ENCODE measurements at places on chromosomes 1 and 21.
A peak's percentile ranks its signal among the peaks of the same experiment; 100 is the strongest.

- no peak for DNase-seq
These were observed 33.6 kb downstream of the GNAI3 start for GRCh38 chr1:109582021-109582420.

- no peak for DNase-seq
These were observed 50.4 kb downstream of the ARHGAP29 start for GRCh38 chr1:94186946-94187345.

GRCh38 chr1:177571076-177571475, 398.8 kb downstream of the SEC16B start:
- DNase-seq, result no peak

- no peak for DNase-seq
These were observed 23.9 kb downstream of the SLC2A1 start for GRCh38 chr1:42934541-42935312.

GRCh38 chr1:21706151-21706835, 37.1 kb upstream of the RAP1GAP start:
- DNase-seq, result no peak

GRCh38 chr1:111489604-111490003, 13.8 kb downstream of the ADORA3 start:
- no peak for DNase-seq

GRCh38 chr1:225930566-225930965, 6.5 kb upstream of the PYCR2 start:
- DNase-seq, result no peak

DNA sequence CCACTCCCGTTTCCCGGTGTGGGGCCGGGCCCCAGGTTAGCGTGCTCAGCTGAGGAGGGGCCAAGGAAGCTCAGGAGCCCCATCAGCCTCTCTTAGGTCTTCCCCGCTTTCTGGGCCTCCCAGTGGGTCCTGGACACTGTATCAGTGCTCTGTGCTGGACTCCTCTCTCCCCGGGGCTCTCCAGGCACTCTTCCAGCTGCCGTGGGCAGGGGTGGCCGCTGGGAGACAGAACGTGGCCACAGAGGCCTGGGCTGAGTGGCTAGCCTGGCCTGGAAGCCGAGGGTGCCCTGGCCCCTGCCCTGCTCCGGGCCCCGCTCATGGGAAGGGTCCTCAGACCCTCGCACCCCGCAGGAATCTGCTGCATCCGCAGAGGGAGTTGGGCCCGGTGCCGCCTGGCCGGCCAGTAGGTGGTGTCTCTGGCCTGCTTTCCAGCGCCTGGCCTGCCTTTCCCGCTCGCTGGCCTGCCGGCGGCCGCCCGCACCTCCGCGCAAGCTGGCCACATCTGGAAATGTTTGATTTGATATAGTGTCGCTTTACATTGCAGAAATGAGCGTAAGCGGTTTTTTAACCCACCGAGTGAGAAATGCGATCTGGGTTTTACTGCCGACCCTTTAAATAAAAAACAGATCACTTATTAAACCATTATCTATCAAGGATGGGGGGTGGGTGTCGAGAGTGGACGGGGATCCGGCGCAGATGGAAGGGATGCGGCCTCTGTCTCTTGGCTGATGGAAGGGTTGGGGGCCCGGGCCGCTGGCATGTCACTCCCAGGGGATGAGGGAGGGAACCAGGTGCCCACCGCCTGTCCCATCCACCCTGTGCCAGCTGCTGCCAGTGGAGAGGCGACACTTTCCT, 74.4 kb upstream of the TTC34 start:
- no peak for DNase-seq

DNA sequence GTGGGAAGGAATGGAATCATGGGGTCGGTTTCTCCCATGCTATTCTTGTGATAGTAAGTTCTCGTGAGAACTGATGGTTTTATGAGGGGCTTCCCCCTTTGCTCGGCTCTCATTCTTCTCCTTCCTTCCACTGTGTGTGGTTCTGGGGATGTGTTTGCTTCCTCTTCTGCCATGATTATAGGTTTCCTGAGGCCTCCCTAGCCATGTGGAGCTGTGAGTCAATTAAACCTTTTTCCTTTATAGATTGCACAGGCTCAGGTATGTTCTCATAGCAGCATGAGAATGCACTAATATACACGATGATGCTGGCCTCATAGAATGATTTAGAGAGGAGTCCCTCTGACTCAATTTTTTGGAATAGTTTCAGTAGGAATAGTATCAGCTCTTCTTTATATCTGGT, 195.4 kb upstream of the IVNS1ABP start:
- no peak for DNase-seq

- DNase-seq, result peak; percentile 78
These were observed 476 bp downstream of the BATF3 start for GRCh38 chr1:212699104-212699624.

DNA sequence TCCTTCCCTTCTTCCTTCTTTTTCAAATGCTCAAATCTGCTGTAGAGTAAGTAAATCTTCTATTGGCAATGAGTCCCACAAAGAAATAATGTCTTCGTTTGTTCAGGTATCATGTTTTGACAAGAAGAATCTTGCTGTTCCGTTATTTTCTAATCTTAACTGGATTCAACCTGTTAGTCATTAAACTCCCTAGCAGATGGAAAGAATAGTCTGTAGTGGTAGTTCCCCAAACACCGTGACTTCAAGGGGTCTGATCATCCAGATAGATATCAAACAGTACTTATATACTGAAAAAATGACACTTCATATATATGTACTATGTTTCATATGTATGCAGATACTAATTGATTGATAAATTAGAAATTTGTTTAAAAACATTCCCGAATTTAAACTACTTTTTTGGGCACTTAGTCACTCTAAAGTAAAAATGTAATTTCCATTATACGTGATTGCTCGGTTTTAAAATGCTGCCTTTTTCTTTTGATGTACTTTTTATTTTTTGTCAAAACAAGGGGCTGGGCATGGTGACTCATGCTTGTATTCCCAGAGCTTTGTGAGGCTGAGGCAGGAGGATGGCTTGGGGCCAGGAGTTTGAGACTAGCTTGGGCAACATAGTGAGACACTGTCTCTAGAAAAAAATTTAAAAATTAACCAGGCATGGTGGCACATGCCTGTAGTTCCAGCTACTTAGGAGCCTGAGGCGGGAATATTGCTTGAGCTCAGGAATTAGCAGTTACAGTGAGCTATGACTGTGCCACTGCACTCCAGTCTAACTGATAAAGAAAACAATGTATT, 335.7 kb upstream of the SNX7 start:
- no peak for DNase-seq

DNA sequence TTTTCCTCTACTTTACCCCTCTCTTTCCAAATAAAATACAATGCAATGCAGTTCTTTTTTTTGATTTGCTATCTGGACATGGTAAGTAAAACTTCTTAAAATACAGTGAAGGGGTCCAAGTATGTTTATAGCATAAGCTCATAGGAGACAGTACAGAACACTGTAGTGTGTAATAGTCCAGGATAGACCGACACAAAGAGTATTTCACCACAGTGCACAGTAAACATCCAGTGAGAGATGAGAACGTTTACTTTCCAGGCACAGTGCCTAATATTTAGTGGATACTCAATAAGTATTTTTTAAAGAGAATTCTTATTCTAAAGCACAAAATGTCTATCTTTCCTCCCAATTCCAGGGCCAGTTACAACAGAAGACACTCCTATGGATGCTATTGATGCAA, 14.9 kb downstream of the MIA3 start:
- no peak for DNase-seq

DNA sequence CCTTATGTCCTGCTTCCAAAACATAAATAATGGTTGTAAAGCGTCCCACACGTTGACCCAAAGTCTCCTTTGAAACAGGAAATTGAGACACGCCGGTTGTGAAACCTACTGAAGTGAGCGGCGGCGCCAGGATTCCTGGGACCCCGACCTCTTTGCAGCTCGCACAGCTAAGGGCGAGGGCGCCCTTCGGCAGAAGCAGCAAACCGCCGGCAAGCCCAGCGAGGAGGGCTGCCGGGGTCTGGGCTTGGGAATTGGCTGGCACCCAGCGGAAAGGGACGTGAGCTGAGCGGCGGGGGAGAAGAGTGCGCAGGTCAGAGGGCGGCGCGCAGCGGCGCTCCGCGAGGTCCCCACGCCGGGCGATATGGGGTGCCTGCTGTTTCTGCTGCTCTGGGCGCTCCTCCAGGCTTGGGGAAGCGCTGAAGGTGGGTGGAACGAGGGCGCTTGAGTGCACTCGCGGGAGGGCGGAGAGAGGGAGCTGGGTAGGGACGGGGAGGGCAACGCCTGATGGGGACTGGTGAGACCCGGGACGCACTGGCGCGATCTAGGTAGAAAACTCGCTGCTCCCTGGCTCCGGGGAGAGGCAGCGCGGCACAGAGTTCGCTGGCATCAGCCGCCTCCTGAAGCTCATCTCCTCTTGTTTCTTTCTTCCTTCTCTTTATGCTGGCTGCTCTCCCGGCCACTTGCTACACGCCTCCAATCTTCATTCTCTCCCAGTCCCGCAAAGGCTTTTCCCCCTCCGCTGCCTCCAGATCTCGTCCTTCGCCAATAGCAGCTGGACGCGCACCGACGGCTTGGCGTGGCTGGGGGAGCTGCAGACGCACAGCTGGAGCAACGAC, at the start of gene CD1D:
CD1D (plus strand) TSS at position 155 of the 836 bp plus-strand sequence; CDS start at position 362, 207 bp downstream.
- DNase-seq, result no peak

DNA sequence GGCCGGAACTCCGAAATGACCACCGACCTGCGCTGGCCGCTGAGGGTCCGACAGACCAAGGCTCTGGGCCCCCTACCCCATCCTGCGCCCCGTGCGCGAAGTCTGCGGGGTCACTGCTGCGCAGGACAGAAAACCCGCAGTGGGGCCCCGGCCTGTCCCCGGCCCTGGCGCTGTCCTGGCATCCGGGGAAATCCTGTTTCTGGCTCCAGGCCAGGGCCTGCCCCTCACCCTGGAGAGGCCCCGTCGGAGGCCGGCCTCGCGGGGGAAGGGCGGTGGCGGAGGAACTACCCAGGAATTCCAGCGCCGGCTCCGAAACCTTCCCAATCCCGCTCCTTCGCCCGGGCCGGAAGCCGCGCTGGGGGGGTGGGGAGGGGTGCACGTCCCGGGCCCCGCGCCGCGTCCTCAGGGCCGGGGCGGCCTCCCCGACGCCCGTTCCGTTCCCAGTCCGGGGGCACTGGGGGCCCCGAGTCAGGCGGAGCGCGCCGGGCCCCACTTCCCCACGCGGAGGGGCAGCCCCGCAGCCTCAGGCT, 77.0 kb downstream of the MORN1 start:
- no peak for DNase-seq

DNA sequence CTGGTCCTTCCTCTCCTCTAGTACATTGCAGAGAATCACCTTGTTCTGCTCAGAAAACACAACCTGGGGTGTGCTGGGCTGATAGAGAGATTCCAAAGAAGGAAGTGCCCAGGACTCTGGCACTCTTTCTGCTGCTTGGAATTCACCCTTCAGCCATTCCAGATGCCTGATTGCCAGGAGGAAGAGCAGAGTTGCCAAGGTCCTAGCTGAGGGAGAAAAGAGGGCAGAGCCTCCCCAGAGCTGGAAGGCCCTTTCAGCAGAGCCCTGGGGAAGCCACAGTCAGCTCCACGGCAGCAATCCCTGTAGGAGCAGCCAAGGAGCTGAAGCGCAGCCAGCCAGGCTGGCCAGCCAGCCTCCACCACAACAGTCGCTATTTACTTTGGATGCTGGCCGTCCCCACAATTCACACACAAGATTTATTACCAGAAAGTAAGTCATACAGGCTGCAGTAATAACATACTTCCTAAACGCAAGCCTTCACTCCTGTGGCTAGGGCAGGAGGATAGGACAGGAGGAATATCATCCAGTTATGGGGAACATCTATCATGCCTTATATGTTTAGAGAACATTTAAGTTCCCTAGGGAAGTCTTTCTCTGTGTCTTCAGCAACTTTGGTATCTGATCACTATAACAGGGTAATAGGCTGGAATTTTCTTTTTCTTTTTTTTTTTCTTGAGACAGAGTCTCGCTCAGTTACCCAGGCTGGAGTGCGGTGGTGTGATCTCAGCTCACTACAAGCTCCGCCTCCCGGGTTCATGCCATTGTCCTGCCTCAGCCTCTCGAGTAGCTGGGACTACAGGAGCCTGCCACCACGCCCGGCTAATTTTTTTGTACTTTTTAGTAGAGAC, 36.6 kb upstream of the SLC44A3 start:
- DNase-seq, result no peak

DNA sequence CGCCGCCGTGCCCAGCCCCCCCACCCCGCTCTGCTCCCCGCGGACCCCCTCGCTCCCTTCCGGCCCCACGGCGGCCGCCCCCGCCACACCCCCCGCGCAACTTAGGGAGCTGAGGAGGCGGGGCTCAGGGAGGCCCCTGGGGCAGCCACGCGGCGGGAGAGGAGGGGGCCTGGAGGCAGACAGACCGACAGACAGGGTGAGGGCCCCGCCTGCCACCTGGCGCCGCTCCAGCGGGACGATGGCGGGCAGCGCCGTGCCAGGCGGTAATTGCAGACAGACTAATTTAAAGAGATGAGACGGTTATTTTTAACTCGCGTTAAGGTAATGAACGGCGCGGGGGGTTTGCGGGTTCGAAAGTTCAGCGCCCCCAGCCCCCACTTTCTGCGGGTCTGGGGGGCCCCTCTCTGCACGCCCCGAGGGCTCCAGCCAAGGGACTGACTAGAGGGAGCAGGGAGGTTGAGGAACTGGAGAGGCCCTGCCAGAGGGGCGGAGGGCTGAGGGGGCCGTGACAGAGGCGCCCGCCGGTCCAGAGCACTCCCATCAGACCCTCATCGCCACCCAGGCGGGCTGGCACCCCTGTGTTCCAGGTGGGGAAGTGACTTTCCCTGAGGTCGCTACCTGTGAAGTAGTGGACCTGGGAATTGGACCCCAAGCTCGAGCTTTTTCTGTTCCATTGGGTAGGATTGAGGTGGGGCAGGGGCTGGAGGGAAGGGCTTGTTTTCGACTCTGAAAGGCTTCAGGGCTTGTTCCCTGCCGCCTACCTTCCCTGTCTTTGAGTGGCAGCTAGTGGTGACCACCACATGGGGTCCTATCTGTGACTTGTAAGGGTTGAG, 5.4 kb downstream of the FOXO6 start:
- no peak for DNase-seq

GRCh38 chr1:41444785-41445184, 39.7 kb downstream of the EDN2 start:
- DNase-seq, result no peak

DNA sequence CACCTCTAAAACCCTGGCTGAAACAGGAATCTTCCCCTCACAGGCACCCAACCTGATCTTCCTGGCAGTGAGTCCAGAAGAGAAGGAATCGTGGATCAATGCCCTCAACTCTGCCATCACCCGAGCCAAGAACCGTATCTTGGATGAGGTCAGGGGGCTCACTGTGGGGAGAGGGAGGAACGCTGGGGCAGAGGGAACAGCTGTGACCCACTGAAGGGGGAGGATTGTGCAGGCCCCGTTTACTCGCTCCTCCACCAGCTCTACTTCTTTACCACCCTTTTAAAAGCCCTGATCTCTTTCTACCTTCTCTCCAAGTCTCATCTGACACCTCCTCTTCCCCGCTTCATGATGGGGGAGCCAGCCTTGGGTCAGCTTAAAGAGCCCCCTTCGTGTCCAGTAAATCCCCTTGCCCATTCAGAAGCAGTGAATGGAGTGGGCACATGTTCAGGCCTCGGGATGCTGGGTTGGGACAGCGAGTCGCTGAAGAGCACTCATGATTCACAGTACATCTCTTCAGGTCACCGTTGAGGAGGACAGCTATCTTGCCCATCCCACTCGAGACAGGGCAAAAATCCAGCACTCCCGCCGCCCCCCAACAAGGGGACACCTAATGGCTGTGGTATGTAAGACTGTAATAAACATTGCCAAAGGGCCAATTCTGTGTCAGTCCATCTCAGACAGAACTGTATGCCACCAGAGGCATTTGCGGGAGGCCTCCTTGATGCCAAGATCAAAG, 7.3 kb downstream of the PLEKHO1 start:
- peak; percentile 23 for DNase-seq

GRCh38 chr21:18155508-18156193, 89.0 kb upstream of the CHODL start:
- no peak for DNase-seq

- DNase-seq, result no peak
These were observed 19.5 kb upstream of the EXO1 start for GRCh38 chr1:241828463-241829021.
